ENCODE measurements at places on chromosomes 1 and 21.

DNA sequence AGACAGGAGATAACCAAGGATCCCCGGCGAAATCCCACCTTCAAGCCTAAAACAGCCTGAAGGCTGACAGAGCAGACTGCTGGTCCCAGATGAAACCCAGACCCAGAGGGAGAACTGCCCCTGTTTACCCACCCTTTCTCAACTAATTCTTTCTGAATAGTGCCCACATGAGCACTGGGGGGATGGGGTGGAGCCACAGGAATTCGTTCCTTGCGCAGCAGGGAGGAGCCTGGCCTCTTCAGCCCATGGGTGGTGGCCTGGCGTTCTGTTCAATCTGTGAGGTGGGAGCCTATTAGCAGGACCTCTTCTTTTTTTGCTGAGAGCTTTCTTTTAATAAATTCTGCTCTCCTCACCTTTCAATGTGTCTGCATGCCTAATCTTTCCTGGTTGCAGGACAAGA lies 6.6 kb upstream of the AK5 start:
- DNase-seq: no peak

DNA sequence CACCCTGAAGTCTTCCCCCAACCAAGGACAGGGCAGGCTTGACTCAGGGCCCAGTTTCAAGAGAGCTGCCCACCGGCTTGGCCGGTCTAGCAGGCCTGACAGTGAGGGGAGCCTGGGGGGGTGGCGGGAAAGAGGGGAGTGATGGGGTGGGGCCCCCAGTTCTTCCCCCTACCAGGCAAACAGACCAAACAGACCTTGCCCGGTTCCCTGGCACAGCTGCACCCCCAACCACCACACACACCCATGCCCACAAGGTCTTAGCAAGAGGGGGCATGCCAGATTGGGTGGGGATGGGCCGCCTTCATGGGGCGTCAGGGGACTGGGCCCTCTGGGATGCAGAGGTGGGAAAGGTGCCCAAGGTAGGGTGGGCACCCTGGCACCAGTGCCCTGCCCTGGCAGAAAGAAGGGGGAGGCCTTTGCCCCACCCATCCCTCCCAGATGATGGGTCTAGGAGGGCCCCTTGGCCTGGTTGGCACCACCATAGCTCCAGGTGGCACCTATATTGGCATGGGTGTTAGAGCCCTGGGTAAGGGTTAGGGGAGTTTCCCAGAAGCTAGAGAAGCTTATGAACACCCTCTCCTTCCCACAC lies 8.9 kb downstream of the ZBTB7B start:
- DNase-seq: no peak

- no peak for DNase-seq
Observed at GRCh38 chr1:59186656-59187055, 110.2 kb upstream of the FGGY start.

- no peak for DNase-seq
Observed at GRCh38 chr1:168488138-168488537, 55.7 kb downstream of the XCL2 start.

DNA sequence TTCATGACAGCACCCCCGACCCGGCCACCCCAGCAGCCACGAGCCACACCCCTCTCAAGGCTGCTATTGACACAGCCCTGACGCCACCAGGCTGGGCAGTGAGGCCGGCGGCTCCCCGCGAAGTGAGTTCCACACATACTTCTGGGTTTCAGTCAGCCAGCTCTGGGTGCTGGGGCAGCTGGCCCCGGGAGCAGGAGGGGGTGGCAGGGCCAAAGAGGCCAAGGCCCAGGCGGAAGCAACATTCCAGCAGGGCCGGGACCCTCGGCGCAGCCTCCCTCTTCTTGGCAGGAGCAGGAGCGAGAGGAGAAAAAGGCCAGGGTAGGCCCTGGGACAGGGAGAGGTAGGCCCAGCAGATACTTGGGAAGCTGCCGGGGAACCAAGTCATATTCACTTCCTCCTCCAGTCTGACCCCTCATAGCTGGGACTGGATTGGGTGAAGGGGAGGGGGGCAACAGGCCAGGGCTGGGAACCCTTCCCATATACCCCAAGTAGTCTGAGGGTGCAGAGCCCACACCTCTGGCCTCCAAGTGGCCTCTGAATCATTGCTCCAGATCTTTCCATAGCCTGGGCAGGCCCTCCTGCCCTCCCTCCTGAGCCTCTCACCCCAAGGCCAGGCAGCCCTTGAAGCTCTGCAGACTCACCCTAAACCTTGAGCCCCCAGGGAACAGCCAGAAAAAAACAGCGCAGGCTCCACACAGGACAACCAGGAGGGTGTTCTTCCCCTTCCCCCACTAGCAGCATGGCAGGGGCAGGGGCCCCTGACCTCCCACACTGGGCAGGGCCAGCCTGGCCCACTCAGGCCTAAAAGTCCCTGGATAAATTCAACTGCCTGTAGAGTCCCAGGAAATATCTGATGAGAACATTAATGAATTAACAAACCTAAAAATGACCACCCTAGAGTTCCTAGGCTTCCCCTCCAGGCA lies 5.7 kb downstream of the HSPG2 start:
- no peak for DNase-seq

DNA sequence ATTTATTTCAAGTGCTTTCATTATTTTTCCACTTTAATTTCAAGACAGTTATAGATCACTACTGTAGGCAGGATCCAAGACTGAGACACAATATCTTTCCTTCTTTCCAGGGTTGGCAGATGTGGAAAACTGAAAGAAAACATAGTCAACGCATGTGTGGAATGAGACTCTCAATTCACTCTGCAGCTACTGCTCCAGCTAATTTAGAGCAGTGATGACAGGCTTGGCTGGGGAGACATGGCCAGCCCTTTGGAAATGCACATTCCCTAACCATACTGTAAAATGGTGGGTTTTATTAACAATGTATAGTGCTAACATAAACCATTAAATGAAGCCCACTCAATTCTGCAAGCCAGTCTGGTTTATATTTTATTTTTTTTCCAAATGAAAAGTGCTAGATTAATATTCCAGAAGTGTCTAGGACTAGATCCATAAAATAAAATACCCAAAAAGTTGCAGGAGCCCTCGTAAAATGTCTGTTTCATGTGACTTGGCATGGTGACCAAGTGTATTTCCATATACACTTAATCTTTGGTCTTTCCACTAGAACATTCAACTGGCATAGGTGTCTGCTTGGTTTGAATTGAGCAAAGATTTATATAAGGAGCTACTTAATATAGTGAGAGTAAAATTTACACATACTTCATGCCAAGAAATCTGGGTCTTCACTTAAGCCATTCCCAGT lies 32.9 kb downstream of the COL11A1 start:
- DNase-seq: no peak

GRCh38 chr1:200676829-200677228 lies 7.1 kb upstream of the DDX59 start:
- no peak for DNase-seq

DNA sequence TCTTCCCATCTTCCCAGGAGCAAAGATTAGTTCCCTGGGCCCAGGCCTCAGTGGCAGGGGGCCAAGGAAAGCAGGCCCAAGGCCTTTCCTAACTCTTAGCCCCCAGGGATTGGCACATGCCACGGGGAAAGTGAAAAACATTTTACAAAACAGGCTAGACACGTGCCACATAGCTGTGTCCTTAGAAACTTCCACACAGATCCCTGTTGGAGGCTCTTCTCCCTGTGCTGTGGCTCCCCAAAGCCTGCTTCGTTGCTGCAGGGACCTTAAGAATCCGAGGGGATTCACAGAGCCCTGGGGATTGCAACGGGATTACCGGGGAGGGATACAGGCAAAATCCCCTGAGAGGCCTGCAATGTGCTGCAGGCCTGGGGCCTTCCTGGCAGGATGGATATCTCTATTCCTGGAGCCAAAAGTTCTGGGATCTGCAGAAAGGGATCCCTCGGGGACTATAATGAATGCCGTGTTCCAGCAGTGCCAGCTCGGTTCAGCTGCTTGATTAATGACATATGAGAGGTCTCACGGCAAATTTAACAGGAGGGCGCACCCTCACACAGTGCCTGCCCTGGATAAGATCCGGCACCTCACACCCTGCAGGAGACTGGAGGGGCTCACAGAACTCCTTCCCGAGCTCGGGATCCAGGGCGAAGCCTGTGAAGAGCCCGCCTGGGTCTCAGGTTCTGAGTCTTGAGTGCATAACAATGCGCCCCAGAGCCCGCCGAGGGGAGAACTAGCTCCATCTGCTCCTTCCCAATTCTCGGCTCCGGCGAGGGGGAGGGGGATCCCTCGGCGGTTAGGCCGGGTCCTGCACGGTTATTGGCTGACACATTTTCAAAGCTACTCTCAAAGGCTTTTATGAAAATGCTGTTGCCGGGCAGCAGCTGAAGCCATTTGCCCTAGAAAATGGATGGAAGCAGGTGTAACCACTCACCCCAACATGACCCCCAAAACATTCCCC lies 15.3 kb upstream of the RGS8 start:
- DNase-seq: no peak

DNA sequence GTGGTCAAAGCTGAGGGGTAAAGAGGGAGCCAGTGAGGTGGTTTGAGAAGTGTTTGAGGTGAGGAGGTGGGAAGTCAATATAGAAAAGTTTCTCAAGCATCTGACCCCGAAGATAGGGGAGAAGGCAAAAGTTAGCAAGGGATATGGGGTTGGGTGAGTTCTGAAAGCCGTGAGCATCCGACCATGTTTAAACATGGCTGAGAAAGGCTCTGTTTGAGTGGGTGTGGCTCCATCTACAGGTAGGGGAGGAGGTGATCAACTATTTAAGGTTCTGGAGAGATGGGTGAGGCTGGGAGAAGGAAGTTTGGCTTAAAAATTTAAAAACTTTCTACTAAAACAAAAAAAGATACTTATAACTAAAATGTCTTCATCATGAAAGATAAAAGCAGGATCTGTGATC lies 273.8 kb downstream of the KCNJ6 start:
- DNase-seq: no peak

- no peak for DNase-seq
Observed at GRCh38 chr1:175648927-175649326, 94.5 kb downstream of the TNR start.

- DNase-seq: no peak
Observed at GRCh38 chr1:176957603-176958002, 206.9 kb downstream of the ASTN1 start.

DNA sequence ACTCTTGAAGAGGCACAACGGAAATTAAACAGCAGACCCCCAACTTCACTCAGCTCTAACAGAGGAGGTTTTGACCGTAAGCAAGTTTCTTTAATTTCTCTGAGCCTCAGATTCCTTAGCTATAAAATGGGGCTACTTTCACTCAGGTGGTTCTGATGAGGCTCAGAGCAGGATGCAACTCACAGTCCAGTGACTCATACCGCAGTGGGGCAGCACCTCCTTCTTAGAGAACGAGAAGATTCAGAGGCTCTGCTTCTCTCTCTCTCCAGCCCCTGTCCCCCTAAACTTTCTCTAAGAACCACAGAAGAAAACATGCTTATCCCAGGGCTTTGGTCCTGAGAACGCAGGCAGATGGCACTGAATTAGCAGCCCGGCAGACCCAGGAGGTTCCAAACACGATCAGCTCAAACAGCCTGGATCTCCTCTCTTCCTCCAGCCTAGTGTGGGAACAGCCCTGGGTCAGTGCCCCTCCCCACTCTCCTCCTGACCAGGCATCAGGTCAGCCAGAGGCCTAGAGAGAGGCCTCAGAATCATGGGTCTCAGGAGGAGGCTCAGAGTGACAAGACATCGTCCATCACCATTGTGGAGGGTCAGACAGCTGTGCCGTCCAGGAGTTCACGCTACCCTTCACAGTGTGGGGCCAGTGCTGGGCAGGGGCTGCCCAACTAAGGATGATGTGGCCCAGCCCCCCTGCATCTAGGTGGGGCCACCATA lies 433.0 kb downstream of the PTPRU start:
- no peak for DNase-seq

- no peak for DNase-seq
Observed at GRCh38 chr1:230503726-230504125, 77.6 kb upstream of the PGBD5 start.

GRCh38 chr21:46552274-46552673 lies 52.6 kb downstream of the S100B start:
- no peak for DNase-seq

- no peak for DNase-seq
Observed at GRCh38 chr1:42168391-42168670, 3.8 kb upstream of the GUCA2A start.

DNA sequence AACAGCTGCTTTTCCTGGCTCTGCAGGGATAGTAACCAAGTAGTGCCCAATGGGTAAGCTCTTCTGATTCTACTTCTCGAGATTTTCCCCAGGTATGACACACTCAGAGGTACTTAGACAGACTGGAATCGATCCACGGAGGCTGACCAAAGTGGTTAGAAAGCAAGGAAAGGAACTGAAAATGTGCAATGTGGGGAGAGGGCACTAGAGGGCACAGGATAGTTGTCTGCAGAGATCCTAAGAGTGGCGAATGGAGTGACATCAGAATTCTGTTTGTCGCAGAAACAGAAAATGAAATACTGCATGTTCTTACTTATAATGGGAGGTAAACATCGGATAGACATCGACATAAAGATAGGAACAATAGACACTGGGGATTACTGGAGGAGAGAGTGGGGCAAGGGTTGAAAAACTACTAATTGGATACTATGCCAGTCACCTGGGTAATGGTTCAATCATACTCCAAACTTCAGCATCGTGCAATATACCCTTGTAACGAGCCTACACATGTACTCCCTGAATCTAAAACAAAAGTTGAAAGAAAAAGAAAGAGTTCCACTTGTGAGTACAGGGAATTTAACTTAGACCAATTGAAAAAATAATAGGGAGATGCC lies 23.3 kb downstream of the CYP2J2 start:
- no peak for DNase-seq

DNA sequence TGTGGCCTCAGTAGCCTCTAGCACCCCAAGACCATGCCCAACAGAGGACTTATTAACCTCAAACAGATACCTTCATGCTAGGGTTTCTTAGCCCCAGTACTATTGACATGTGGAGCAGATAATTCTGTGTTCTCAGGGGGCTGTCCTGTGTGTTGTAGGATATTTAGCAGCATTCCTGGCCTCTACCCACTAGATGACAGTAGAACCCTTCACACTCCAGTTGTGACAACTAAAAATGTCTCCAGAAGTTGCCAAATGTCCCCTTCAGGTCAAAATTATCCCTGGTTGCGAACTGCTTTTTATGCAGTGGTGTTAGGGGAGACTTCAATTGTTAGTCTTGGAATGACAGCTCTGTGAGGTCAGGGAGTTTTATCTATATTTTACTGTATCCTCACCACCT lies 8.1 kb downstream of the KAZN start:
- no peak for DNase-seq
